Caco-2 (cell line): ENCODE measurements at places on chromosomes 1 and 21. TPM values are rescaled to one million over a fixed set of nuclear protein-coding genes. Genes with fewer than 3 reads are reported as not detected.
A peak's percentile ranks its signal among the peaks of the same experiment; 100 is the strongest.

The OR2T33 gene
- not detected in 2 replicates for total RNA-seq

The SV2A gene
- 4.7 TPM in 2 replicates for total RNA-seq

The C1orf185 gene
- total RNA-seq = not detected in 2 replicates

The JMJD4 gene
- total RNA-seq = 25.3 and 27.1 TPM in 2 replicates

The NIT1 gene
- total RNA-seq = 41.8 and 42.1 TPM in 2 replicates

The RER1 gene
- total RNA-seq = 136 and 141 TPM in 2 replicates

The CACNA1S gene
- 0.07 TPM in 2 replicates for total RNA-seq

The RNF187 gene
- 128 and 164 TPM in 2 replicates for total RNA-seq

The HUNK gene
- 4.8 and 7.5 TPM in 2 replicates for total RNA-seq

The RNF186 gene
- not detected in 2 replicates for total RNA-seq

The UQCRH gene
- total RNA-seq = 277 and 320 TPM in 2 replicates

The KRTAP10-11 gene
- total RNA-seq = not detected in 2 replicates

GRCh38 chr1:206784471-206784903 is 12.2 kb upstream of the IL10 start:
- no peaks in the 10 kb centered on the region for H3K27me3 ChIP-seq
- DNase-seq = no peak
- no peak overlapping the region for H3K4me3 ChIP-seq

DNA sequence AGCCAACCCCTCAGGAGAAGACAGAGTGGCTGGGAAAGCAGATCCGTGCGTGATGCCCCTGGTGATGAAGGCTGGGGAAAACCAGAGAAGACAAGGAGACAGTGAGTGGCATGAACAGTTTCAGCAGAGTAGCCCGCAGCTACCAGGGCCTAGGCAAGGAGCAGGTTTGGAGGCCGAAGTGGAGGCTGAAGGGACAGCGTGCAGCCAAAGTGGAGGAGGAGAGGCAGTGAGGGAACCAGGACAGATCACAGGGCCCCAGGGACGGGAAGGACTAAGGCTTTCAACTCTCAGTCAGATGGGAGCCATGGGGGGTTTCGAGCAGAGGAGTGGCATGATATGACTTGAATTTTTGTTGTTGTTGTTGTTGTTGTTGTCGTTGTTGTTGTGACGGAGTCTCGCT is 59.9 kb upstream of the SELENON start:
- no peaks in the 10 kb centered on the region for H3K36me3 ChIP-seq
- H3K27ac ChIP-seq = no peak overlapping the region
- no peak for DNase-seq
- H3K4me1 ChIP-seq = no peaks in the 10 kb centered on the region

DNA sequence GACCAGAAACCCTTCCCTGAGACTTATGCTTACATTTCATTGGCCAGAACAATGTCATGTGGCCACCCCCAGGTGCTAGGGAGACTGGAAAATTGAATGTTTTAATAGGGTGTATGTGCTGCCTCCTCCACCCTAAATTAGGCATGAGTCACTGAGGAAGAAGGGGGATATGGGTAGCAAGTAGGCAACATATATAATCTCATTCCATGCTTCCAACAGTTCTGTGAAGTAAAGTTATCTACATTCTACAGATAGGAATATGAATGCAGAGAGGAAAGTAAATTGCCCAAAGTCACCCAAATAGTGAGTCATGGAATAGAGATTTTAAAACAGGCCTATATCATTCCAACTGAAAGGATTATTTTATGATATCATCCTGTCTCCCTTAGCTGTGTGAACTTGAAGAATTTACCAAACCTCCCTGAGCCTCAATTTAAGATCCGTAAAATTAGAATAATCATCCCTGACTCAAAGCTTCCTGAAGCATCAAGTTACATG is 168.6 kb upstream of the FGGY start:
- no peaks in the 10 kb centered on the region for H3K36me3 ChIP-seq
- H3K4me1 ChIP-seq = no peaks in the 10 kb centered on the region; the same call in 1 of the 2 replicates
- DNase-seq = no peak
- H3K27ac ChIP-seq = no peak overlapping the region
- no peak overlapping the region for H3K4me3 ChIP-seq

GRCh38 chr1:51551081-51551480 is 32.0 kb upstream of the EPS15 start:
- DNase-seq = no peak
- no peak overlapping the region for H3K4me3 ChIP-seq
- H3K4me1 ChIP-seq = no peaks in the 10 kb centered on the region
- no peaks in the 10 kb centered on the region for H3K27me3 ChIP-seq
- no peak overlapping the region for H3K27ac ChIP-seq

DNA sequence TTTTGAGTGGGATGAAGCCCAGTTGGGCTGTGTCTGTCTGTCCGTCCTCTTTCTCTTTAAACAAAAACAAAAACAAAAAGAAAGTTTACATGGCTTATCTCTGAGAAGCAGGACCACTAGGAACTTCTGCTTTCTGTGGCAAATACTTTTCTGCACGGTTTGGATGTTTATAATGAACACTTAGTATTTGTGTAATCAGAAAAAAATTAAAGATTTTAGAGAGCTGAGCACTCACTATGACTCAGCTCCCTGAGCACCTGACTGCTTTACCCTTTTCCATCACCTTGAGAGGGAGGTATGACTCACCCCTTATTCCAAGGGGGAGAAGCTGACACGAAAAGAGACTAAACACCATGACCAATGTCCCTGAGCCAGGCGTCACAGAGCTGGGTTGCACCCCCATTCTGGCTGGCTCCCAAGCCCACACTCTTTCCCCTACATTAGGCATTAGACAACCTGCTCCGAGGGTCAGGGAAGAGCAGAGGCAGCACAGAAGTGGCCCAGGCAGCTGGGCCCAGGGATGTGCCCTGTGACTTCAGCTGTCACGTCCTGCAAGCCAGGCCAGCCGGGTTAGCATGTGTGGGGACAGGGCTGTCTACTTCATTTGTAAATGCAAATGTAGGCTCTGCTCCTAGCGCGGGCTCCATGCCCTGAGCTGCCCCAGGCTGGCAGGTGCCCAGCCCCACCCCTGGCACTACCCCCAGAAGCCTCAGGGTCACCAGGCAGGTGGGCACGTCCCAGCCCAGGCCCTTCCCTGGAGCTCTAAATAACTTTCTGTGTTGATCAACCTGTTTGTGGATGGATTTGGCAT is 30.4 kb downstream of the RAP1GAP start:
- no peaks in the 10 kb centered on the region for H3K27me3 ChIP-seq
- H3K4me3 ChIP-seq = no peak overlapping the region
- no peak overlapping the region for H3K27ac ChIP-seq
- H3K4me1 ChIP-seq = peaks cover 8% of the 10 kb centered on the region; the same call in 1 of the 2 replicates
- no peaks in the 10 kb centered on the region for H3K36me3 ChIP-seq

DNA sequence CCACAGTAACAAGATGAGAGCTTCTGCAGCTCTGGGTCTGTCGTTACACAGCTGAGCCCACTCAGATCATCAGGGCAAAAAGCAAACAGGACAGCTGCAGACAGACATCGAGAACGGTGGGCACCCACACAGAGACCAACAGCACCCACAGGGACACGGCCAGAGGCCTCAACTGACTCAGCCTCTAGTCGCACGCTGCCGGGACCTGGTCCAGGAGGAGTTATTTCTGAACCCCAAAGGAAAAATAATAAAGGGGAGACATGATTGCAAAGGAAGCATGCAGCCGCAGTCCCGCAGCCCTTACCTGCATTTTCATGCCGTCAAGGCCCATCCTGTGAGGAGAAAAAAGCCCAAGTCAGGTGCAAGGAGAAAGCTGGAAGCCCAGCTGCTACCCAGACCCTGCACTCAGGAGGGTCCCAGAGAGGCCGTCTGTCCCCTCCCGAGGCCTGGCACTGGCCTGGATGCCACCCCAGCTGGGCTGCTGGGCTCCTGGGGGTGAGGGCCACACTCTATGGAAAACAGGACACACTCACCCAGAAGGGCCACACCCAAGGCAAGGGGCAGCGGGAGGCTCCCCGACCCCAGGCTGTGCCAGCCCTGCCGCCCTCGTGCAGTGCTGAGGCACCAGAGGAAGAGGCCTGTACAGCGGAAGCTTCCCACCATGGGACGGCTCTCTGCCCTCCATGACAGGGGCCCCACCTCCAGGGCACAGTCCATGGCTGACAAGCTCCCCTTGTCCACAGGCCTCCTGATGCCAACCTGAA is 15.7 kb downstream of the LSS start:
- no peaks in the 10 kb centered on the region for H3K27me3 ChIP-seq
- peak overlapping the region; percentile 27 for H3K27ac ChIP-seq
- DNase-seq = no peak

DNA sequence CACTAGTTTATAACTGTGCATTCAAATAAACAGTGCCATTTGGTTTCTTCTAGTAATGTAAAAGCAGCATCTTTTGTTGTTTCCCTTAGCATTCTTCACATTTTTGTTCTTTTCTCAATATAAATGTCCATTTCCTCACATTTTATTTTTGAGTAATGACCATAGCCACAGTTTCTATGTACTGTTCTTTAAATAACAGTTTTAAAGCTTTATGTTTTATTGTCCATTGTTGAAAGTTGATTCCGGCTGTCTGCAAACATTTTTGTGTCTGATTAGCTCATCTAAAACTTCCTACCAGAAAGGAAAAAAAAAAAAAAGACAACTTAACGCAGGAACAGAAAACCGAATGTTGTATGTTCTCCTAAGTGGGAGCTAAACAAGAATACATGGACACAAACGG is 139.7 kb downstream of the MAGI3 start:
- DNase-seq = no peak
- peaks cover 7% of the 10 kb centered on the region for H3K4me1 ChIP-seq
- no peak overlapping the region for H3K4me3 ChIP-seq
- H3K36me3 ChIP-seq = no peaks in the 10 kb centered on the region

GRCh38 chr1:115652236-115652788 is 10.5 kb downstream of the VANGL1 start:
- no peak overlapping the region for H3K27ac ChIP-seq
- H3K27me3 ChIP-seq = no peaks in the 10 kb centered on the region
- no peak overlapping the region for H3K4me3 ChIP-seq
- H3K4me1 ChIP-seq = peaks cover 36% of the 10 kb centered on the region
- DNase-seq = no peak

- DNase-seq = no peak
- no peaks in the 10 kb centered on the region for H3K27me3 ChIP-seq
- no peak overlapping the region for H3K4me3 ChIP-seq
- no peaks in the 10 kb centered on the region for H3K4me1 ChIP-seq
Measured at GRCh38 chr1:111279144-111279543, 11.5 kb upstream of the CHIA start.

DNA sequence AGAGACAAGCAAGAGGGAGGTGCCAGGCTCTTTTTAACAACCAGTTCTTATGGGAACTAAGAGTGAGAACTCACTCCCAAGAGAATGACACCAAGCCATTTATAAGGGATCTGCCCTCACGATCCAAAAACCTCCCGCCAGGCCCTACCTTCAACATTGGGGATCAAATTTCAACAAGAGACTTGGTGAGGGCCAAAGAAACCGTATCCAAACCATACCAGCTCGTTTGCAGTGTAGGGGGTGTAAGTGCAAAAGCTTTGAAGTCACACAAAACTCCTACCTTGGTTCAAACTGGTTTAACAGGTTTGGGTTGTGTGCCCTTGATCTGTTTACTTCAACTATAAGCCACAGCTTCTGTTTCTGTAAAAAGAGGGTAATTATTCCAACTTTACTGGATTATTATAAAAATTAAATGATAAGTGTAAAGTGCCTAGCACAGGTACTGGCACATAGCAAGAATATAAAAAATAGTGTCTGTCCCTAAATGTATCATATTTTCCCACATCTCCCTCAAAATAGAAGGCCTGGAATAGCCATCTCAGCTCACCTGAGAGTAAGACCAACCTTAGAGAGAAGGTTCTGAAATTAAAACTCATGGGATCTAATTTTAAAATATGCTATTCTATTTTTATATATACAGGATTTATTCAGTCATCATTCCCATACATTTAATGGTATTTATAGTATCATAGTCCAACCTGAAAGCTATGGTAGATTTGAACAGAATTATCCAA is 7.0 kb upstream of the USP25 start:
- peak; percentile 46 for DNase-seq
- peaks cover 17% of the 10 kb centered on the region for H3K4me1 ChIP-seq
- H3K27ac ChIP-seq = peak overlapping the region; percentile 81

- no peaks in the 10 kb centered on the region for H3K36me3 ChIP-seq
- H3K27ac ChIP-seq = no peak overlapping the region
- no peaks in the 10 kb centered on the region for H3K4me1 ChIP-seq
- no peak overlapping the region for H3K4me3 ChIP-seq
- no peak for DNase-seq
- H3K27me3 ChIP-seq = no peaks in the 10 kb centered on the region
Measured at GRCh38 chr1:218273762-218274479, 11.2 kb upstream of the RRP15 start.

GRCh38 chr1:2546515-2547209 is 9.5 kb upstream of the TNFRSF14 start:
- H3K4me3 ChIP-seq = peak overlapping the region; percentile 65
- no peaks in the 10 kb centered on the region for H3K27me3 ChIP-seq
- DNase-seq = peak; percentile 76
- H3K4me1 ChIP-seq = peaks cover 8% of the 10 kb centered on the region

- no peaks in the 10 kb centered on the region for H3K36me3 ChIP-seq
- DNase-seq = no peak
- no peaks in the 10 kb centered on the region for H3K4me1 ChIP-seq
- no peak overlapping the region for H3K4me3 ChIP-seq
Measured at GRCh38 chr1:85022700-85023099, 25.6 kb downstream of the MCOLN3 start.

- H3K4me1 ChIP-seq = peaks cover 6% of the 10 kb centered on the region; the same call in 1 of the 2 replicates
- no peaks in the 10 kb centered on the region for H3K27me3 ChIP-seq
- H3K27ac ChIP-seq = no peak overlapping the region
- no peak for DNase-seq
Measured at GRCh38 chr1:93199150-93199549, 18.6 kb downstream of the CCDC18 start.

GRCh38 chr1:230713915-230714764 is at the start of gene AGT:
Gene AGT, minus strand, starts transcription at chr1:230714122. Its CDS starts 3,299 bp downstream, at chr1:230710823.
- H3K4me3 ChIP-seq = peak within 1 kb of the TSS; percentile 32
- DNase-seq = peak; percentile 49
- peak within 1 kb of the TSS; percentile 73 for H3K27ac ChIP-seq
- H3K27me3 ChIP-seq = no peaks in the 10 kb centered on the region

- DNase-seq = no peak
- H3K27me3 ChIP-seq = no peaks in the 10 kb centered on the region
- H3K4me1 ChIP-seq = no peaks in the 10 kb centered on the region
Measured at GRCh38 chr21:34180826-34181359, 107.5 kb downstream of the MRPS6 start.

DNA sequence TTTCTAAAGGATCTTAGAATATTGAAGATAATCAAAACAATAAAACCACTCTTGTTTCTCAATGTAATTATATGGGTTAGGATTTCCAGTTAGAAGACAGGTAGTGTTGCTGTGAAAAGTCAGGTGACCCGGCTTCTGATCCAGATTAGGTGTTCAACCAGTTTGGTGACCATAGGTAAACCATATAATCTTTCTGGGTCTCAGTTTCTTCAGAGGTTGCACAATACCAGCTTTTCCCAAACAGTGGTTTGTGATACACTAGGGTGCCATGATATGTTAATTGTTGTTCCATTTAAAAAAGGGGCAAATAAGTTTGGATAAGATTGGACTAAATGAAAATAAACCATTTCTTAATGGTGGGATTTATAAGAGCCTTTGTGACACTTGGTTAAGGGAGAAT is 64.5 kb upstream of the DMRTA2 start:
- no peak overlapping the region for H3K27ac ChIP-seq
- no peak overlapping the region for H3K4me3 ChIP-seq
- no peak for DNase-seq
- H3K4me1 ChIP-seq = no peaks in the 10 kb centered on the region
- H3K36me3 ChIP-seq = no peaks in the 10 kb centered on the region
